ENCODE measurements at places on chromosomes 13 and 19.
A peak's percentile ranks its signal among the peaks of the same experiment; 100 is the strongest.

GRCh38 chr13:39110518-39111097 is 72.4 kb downstream of the NHLRC3 start:
- no peak overlapping the region for H3K27ac ChIP-seq
- H3K4me1 ChIP-seq = no peaks in the 10 kb centered on the region
- no peak overlapping the region for H3K4me3 ChIP-seq
- DNase-seq = no peak
- H3K36me3 ChIP-seq = no peaks in the 10 kb centered on the region
- H3K27me3 ChIP-seq = peaks cover 23% of the 10 kb centered on the region

GRCh38 chr13:83620530-83621220 is 261.6 kb downstream of the SLITRK1 start:
- H3K4me3 ChIP-seq = no peak overlapping the region
- no peaks in the 10 kb centered on the region for H3K36me3 ChIP-seq
- no peak overlapping the region for H3K27ac ChIP-seq
- H3K4me1 ChIP-seq = no peaks in the 10 kb centered on the region
- no peak for DNase-seq
- H3K27me3 ChIP-seq = no peaks in the 10 kb centered on the region

DNA sequence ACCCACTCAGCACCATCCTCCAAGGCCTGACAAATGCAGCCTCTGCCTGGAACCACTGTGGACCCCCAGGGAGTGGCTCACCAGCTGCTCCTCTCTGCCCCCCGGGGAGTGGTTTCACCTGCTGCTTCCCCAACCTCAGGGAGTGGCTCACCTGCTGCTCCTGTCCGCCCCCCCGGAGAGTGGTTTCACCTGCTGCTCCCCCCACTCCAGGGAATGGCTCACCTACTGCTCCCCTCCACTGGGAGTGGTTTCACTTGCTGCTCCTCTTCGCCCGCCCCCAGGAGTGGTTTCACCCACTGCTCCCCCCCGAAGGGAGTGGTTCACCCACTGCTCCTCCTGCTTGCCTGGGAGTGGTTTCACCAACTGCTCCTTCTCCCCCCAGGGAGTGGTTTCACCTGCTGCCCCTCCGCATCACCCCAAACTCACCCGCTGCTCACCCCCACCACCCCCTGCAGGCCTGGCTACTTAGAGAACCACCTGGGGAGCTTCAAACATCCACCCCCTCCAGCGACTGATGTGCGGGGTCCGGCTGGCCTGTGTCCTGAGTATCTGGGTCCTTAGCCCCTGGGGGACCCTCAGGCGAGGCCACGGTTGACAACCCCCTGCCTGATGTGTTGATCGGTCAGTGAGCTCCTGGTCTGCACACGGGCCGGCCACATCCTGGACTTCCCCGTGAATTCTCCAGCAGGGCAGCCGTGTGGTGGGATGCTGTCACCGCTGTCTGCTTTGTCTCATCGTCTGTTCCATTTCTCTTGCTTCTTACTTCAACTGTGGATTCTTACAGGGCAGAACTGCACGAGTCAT is 14.6 kb upstream of the TMEM255B start:
- no peak for DNase-seq
- H3K4me1 ChIP-seq = peaks cover 21% of the 10 kb centered on the region
- no peaks in the 10 kb centered on the region for H3K36me3 ChIP-seq
- H3K4me3 ChIP-seq = no peak overlapping the region
- no peak overlapping the region for H3K27ac ChIP-seq

- no peak overlapping the region for H3K4me3 ChIP-seq
- H3K36me3 ChIP-seq = no peaks in the 10 kb centered on the region
- no peak for DNase-seq
- no peaks in the 10 kb centered on the region for H3K4me1 ChIP-seq
These were observed 541.4 kb upstream of the ATXN8OS start for GRCh38 chr13:69566104-69566716.

- H3K27me3 ChIP-seq = peaks cover 5% of the 10 kb centered on the region
- no peak overlapping the region for H3K4me3 ChIP-seq
- no peaks in the 10 kb centered on the region for H3K36me3 ChIP-seq
- no peak for DNase-seq
- no peaks in the 10 kb centered on the region for H3K4me1 ChIP-seq
These were observed 10.2 kb downstream of the ENOX1 start for GRCh38 chr13:43776501-43777079.

DNA sequence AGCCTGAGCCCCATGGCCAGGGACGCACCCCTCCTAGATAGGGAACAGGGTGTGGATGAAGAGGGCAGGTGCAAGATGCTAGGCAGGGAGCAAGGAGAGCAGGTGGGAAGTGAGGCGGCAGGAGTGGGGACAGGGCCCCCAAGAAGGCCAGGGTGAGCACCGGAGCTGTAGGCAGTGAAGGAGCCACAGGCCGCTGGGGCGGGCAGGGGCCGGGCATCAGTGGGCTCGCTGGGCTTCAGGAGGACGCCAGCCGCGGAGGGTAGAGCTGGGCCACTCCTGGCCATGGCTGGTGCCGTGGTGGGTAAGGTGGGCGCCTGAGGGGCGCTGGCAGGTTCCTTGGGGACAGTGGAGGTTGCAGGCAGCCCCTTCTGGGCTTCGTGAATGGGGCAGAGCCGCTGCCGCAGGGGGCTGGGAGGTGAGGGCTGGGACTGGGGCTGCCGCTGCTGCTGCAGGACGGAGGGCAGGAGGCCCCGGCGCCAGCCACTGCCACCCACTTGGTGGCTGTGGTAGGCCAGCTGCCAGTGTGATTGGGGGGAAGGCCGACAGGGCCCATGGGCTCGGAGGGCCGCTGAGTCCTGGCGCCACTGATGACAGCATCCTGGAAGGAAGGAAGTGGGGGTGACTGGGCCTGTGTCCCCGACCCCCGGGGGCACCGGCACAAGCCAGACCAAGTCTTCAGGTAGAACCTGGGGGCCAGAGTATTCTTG is 2.1 kb downstream of the NKPD1 start:
- no peak for DNase-seq
- no peaks in the 10 kb centered on the region for H3K36me3 ChIP-seq
- H3K4me1 ChIP-seq = peaks cover 9% of the 10 kb centered on the region

DNA sequence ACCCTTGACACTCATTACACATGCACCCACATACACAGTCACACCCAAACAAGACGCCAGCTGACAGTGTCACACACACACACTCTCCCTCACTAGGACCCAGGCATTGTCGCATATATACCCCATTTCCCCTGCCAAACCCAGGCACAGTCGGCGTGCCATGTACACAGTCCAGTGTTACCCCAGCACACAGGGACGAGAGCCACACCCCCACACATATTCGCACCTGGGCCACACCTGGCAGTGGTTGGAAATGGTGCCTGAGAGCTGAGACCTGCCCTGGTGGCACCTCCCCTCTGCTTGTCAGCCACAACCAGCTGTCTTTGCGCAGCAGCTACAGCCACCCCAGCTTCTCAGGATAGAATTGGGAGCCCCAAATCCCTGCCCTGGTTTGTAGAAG is 9.0 kb downstream of the NFIX start:
- no peak for DNase-seq
- H3K4me1 ChIP-seq = no peaks in the 10 kb centered on the region

- H3K4me1 ChIP-seq = peaks cover 16% of the 10 kb centered on the region
- H3K36me3 ChIP-seq = peaks cover 3% of the 10 kb centered on the region
- H3K4me3 ChIP-seq = no peak overlapping the region
- no peak overlapping the region for H3K27ac ChIP-seq
- DNase-seq = no peak
These were observed 78.9 kb upstream of the FLT1 start for GRCh38 chr13:28573595-28574373.

DNA sequence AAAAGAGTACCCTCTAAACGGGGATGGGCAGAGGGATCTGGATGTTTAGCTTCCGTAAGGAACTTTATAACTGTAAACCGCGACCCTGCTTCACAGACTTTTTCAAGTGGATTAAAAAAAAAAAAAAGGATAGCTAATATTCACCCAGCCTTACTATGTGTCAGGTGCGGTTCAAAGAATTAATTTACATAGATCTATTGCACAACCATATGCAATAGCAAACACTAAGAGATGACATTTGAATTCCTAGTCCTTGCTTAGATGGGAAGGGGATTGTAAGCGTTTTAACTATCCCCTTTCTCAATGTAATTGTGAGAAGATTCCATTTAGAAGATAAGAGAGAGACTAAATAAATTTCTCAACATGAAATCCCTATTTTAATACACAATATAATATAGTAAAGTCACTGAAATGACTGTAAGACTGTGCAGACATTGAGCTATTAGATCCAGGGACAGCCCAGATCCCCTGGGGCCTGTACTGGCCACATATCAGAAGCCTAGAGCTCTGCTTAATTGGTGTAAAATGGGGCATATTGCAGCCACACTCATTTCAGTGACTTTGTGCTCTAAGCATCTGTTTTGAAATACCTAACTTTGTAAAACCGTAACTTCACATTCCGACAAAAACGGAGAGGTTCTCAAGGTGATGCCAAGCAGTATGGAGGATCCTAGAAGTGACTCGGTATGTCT is 13.6 kb downstream of the LATS2 start:
- H3K4me3 ChIP-seq = no peak overlapping the region
- H3K27ac ChIP-seq = no peak overlapping the region
- peaks cover 3% of the 10 kb centered on the region for H3K4me1 ChIP-seq

GRCh38 chr19:41753936-41754529 is 1.3 kb upstream of the CEACAM6 start:
- no peaks in the 10 kb centered on the region for H3K36me3 ChIP-seq
- H3K27me3 ChIP-seq = peaks cover 37% of the 10 kb centered on the region
- H3K4me3 ChIP-seq = no peak overlapping the region

GRCh38 chr13:73572824-73573223 is 514.0 kb downstream of the KLF5 start:
- DNase-seq = no peak
- H3K36me3 ChIP-seq = no peaks in the 10 kb centered on the region
- no peaks in the 10 kb centered on the region for H3K4me1 ChIP-seq
- H3K4me3 ChIP-seq = no peak overlapping the region
- H3K27me3 ChIP-seq = peaks cover 5% of the 10 kb centered on the region
- no peak overlapping the region for H3K27ac ChIP-seq

DNA sequence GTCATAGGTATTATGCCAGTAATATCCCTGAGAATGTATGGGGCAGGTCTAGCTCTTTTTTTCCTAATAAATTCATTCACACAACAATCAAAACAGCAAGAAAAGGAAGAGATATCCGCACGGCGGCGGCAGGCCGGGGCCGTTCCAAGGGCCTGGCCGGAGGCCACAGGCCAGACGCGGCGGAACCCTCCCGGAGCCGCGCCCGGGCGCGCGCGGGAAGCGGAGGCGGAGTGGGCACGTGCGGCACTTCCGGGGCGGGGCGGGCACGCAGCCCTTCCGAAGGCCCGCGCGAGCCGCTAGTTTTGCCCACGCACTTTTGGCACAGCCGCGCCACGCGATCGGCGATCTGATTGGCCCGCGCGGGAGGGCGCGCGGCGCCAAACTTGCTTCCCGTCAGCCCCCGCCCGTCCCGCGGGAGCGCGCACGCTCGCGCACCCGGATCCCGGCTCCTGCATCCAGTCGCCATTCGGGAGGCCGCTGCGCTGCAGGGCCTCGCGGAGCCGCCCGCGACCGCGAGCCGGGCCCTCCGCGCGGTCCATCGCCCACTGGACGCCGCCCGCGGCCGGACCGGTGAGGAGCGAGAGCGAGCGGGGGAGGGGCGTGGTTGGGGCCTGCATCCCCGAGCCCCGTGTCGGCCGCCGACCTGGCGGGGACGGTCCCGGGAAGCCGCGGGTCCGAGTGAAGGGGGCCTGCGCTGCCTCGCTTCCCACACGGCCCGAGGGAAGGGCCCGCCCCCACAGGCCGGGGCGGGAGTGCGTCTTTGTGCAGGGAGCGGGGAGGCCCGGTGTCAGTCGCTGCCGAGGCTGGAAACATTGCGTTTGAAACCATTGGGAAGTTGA is at the start of gene CHAMP1:
CHAMP1 (plus strand) TSS at position 430 of the 839 bp plus-strand sequence. CDS start 9,340 bp downstream, outside the sequence.
- peak within 1 kb of the TSS; percentile 98 for H3K27ac ChIP-seq
- peak; percentile 91 for DNase-seq
- H3K4me3 ChIP-seq = peak within 1 kb of the TSS; percentile 91
- no peaks in the 10 kb centered on the region for H3K27me3 ChIP-seq
- H3K36me3 ChIP-seq = peaks cover 27% of the 10 kb centered on the region
- peaks cover 38% of the 10 kb centered on the region for H3K4me1 ChIP-seq

DNA sequence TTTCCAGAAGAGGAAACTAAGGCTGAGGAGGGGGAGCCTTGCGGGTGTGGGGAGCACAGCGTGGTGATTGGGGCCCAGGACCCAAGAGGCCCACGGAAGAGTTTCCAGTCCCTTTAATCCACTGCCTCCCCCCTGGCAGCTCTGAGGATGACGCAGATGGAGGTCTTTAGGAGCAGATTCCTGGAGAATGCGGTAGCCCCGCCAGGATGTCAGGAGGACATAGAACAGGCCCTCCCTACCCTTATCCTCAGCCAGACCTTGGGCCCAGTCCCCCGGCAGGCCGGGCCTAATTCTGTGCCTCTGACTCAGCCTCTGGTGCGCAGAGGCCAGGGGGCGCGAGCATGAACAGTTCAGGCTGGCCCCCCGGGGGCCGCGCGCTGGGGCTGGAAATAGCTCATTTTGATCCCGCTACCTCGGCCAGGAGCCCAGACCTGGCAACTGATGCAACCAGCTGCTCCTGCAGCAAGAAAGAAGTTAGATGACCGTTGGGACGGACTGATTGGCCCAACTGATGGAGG is 461 bp upstream of the HSPB6 start:
- H3K4me3 ChIP-seq = peak overlapping the region; percentile 83
- H3K27ac ChIP-seq = peak overlapping the region; percentile 85
- H3K27me3 ChIP-seq = no peaks in the 10 kb centered on the region
- DNase-seq = peak; percentile 29

- H3K27ac ChIP-seq = no peak overlapping the region
- H3K27me3 ChIP-seq = peaks cover 4% of the 10 kb centered on the region
- H3K36me3 ChIP-seq = no peaks in the 10 kb centered on the region
These were observed 10.3 kb upstream of the MYCBP2 start for GRCh38 chr13:77337159-77337558.

GRCh38 chr19:35110974-35111373 is 4.6 kb upstream of the FXYD3 start:
- H3K4me1 ChIP-seq = peaks cover 13% of the 10 kb centered on the region
- H3K36me3 ChIP-seq = no peaks in the 10 kb centered on the region
- DNase-seq = no peak
- H3K4me3 ChIP-seq = no peak overlapping the region

DNA sequence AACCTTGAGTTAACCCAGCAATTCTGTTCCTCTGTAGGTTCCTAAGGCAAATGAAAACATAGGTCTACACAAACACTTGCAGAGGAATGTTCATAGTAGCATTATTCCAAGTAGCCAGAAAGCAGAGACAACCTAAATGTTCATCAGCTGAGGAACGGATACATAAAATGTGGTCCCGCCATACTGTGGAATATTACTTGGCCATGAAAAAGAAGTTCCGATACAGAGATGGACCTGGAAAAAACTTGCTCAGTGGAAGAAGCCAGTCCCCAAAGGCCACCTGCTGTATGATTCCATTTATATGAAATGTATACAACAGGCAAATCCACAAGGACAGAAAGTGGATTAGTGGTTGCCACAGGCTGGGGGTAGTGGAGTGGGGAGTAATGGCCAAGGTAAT is 53.0 kb downstream of the ARHGEF18 start:
- DNase-seq = no peak
- no peaks in the 10 kb centered on the region for H3K27me3 ChIP-seq
- peaks cover 8% of the 10 kb centered on the region for H3K4me1 ChIP-seq
- no peak overlapping the region for H3K27ac ChIP-seq
- no peak overlapping the region for H3K4me3 ChIP-seq
- H3K36me3 ChIP-seq = peaks cover 30% of the 10 kb centered on the region

Measured in activated T-helper 2 cell treated with anti-CD3 and anti-CD28 coated beads, Interferon-gamma antibody, Interleukin-2, Interleukin-4, amounts not matched to agents 10 μg/mL and 5 μg/mL and 100 μg/mL, durations not matched to agents 14 hours and 24 hours and 36 hours (primary cell).